Sigmoid colon (tissue), 7 donors: ENCODE measurements at places on chromosomes 11 and 22. TPM values are rescaled to one million over a fixed set of nuclear protein-coding genes. Genes with fewer than 3 reads are reported as not detected.

GRCh38 chr11:112285841-112286311 is 25.2 kb upstream of the PLET1 start:
- DNase-seq, result no peak

DNA sequence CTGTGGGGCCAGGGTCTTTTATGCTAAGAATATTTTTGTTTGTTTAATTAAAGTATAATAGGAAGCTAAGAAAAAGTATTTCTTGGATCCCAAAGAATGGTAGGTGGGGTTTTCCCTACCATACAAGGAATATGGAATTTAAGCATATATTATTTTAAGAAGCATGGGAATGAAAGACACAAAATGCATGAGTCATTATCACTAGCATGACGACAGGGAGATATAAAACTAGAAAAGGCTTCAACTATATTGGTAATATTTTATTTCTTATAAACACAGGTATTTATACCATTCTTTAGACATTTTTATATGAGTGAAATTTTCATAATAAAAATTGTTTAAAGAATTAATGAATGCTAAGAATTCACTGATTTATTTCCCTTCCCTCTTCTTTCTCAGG is 39.3 kb upstream of the SOX6 start:
- no peak for DNase-seq

- no peak for DNase-seq
These were observed 18.9 kb downstream of the MYRF start for GRCh38 chr11:61771195-61771894.

OR52H1 gene
- 1.5 TPM for total RNA-seq

- DNase-seq, result no peak
These were observed 5.6 kb upstream of the TIRAP start for GRCh38 chr11:126277322-126277721.

DNA sequence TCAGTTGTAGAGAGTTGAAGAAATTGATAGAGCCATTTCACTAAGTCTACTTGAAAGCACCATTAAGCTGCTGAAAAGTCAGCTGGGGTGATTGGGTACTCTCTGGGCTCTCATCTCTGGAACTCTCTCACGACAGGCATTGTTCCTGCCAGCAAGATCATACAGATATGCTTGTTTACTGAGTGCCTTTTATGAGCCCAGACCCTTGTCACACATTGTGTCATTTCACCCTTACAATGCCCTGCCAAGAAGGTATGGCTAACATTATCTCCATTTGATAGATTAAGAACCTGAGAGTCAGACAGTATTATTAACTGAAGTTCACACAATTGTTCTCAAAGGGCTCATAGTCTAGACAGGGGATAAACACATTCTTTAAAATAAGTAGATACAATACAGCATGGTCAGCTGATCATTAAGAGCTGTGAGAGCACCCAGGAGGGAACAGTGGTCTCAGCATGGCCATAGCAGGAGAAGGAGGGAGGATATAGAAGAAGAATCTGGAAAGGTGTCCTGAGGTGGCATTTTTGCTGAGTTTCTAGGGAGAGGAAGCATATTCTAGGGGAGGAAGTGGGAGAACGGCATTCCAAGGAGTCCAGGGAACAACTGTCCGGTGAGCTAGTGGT is 580.5 kb downstream of the INSC start:
- DNase-seq, result no peak

DNA sequence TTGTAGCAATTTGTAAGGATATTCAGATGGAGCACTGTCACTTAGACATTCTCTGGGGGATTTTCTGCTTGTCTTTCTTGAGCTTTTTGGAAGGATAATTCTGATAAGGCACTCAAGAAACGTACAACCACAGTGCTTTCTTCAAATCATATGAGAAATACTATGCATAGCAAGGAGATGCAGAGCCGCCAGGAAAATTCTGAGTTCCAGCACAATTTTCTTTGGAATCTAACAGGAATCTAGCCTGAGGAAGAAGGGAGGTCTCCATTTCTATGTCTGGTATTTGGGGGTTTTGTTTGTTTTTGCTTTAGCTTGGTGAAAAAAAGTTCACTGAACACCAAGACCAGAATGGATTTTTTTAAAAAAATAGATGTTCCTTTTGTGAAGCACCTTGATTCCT is 9.9 kb downstream of the PRSS23 start:
- no peak for DNase-seq

DNA sequence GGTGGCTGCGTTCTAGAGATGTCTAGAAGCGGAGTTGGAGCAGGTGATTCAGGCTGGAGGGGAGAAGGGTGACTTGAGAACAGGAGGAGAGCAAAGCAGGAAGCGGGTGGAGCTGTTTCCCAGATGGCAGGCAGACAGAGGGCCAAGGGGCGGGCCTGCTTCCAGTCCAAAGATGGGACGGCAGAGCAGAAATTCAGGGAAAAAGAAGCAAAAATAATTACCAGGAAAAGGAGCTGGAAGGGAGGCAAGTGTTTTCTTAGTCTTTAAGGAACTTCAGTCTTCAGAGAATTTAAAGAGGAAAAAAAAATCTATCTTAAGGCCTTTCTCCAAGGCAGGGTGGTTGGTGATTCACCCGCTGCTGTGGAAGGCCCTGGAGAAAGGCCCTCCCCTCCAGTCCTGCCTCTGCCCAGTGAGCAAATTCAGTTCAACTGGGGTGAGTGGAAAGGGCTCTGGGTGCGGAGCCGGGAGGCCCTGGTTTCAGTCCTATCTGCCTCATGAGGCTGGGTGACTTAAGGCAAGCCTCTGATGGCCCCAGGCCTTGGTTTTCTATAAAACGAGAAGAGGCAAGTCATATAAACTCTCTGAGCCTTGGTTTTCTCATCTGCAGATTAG is 4.5 kb upstream of the CREB3L1 start:
- DNase-seq, result peak; percentile 85

- no peak for DNase-seq
These were observed 15.6 kb downstream of the ELFN2 start for GRCh38 chr22:37411655-37412054.

DNA sequence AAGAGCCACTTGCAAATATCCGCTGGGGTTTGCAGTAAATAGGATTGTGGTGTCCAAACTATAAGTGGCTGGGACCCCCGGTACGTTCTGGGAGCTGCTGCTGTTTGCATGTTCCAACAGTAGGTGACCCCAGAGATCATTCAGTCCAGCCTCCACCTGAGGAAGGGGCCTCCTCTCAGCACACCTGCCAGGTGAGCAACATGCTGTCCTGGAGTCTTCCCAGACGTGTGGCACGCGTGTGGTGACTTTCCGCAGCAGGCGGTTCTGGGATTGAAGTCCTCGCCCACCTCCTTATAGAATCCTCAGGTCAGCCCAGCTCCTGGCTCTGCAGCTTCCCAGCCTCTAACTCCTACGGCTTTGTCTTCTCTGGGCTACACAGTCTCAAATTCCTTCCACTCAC is 6.7 kb downstream of the P2RX3 start:
- DNase-seq, result no peak

DNA sequence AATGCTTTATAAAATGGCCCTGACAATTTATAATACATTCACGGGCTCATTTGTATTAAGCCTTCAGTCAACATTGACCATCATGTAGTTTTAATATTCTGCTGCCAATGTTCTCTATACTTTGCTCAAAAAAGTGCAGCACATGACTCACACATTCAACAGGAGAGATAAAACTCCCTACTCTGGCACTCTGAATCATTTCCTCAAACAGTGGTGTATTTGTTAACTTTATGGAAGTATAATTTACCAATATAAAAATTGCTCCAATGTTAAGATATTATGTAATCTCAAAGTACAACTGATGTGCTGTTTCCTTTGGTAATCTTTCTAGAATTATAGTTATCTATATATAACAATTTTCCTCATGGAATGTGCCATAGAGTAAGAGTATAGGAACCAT is 39.9 kb downstream of the MAML2 start:
- DNase-seq, result no peak

GRCh38 chr11:15649371-15650104 is 534.8 kb downstream of the INSC start:
- no peak for DNase-seq

DNA sequence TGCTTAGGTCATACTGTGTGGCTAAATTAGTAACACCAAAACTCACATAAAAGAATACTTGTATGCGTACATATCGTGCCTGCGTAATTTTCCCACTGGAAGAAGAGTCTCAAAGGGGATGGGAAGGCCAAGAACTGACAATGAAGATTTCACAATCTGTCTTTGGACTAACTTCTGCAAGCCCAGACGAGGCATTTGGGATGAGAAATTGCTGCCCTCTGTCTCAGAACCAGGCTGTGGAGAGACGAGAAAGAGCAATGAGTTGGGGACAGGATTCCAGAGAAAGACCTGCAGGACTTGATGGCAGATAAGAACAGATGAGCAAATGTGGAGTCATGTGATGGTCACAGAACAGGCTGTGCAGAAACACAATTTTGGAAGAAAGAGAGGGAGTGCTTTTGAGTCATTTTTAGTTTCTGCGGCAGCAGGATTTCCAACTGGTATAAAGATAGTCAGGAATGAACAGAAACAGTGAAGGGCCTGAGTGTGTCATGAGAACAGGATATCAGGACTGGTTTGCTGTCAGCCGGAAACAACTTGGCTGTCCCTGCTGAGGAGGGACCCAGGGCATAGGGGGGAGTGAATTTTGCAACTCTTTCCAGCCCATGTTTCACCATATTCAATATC is 82.7 kb upstream of the CTSC start:
- no peak for DNase-seq

- DNase-seq, result no peak
These were observed 180.4 kb upstream of the B3GAT1 start for GRCh38 chr11:134592391-134592990.

DNA sequence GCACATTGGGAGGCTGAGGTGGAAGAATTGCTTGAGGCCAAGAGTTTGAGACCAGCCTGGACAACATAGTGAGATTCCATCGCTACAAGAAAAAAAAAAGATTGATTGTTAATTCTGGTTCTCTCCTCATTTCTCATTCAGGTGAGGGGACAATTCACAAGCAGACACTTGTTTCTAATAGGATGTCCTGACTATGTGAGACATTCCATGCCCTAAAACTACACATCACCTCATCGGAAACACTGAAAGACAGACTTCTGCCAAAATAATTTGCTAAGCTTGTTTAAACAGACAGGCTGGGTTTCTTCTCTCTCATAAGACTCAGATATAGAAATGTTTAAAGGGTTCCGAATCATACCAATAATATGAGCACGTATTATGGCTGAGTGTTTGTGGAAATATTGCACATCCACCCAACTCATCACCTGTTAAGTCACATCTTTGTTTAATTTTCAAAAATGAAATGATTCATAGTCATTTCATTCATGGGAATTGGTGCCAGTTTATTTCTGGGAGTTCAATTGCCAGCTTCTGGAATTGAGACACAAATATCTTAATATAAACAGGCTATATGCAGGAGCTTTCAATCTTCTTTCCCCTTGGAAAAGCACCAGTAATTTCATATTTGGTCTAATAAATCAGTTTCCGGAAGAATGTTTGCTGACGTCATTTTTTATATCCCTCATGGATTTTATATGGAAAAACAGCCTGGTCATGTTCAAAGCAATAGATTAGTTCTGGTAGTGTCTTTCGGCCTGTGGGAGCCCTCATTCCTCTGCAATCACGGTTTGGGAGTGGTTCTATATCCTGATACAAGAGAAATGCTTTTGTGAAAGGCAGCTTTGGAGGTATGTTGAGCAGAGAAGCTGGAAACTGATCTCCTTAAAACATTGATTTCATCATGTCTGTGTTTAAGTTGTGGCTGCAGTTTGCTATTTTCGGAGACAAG is 87.0 kb downstream of the BDNF start:
- no peak for DNase-seq

BATF2 gene
- total RNA-seq, result 4.7 TPM

- DNase-seq, result no peak
These were observed at the start of gene WNT11 for GRCh38 chr11:76206327-76207081. Gene WNT11 (minus strand): TSS chr11:76206502. CDS start chr11:76206407, 95 bp downstream.

DNA sequence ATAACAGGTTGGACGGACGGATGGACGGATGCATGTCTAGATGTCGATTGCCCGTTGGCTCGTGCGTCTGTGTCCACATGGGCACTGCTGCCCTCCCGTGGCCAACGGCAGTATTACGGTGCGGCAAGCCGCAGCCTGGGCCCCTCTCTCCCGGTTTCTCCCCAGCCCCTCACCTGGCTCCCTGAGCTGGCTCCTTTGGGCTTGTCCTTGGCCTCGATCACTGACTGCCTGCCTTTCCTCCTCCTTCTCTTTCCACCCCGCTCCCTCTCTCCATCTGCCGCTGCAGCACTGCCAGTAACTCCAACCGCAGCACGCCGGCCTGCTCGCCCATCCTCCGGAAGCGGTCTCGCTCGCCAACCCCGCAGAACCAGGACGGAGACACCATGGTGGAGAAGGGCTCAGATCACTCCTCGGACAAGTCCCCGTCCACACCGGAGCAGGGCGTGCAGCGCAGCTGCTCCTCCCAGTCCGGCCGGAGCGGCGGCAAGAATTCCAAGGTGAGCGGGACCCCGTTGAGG is 77.3 kb downstream of the SCN3B start:
- no peak for DNase-seq

GRCh38 chr11:28090052-28090749 is 17.8 kb downstream of the KIF18A start:
- DNase-seq, result no peak

HPX gene
- not detected for total RNA-seq

OR10A2 gene
- total RNA-seq, result not detected

MMP7 gene
- not detected for total RNA-seq

VEGFB gene
- 96.0 TPM for total RNA-seq

DNA sequence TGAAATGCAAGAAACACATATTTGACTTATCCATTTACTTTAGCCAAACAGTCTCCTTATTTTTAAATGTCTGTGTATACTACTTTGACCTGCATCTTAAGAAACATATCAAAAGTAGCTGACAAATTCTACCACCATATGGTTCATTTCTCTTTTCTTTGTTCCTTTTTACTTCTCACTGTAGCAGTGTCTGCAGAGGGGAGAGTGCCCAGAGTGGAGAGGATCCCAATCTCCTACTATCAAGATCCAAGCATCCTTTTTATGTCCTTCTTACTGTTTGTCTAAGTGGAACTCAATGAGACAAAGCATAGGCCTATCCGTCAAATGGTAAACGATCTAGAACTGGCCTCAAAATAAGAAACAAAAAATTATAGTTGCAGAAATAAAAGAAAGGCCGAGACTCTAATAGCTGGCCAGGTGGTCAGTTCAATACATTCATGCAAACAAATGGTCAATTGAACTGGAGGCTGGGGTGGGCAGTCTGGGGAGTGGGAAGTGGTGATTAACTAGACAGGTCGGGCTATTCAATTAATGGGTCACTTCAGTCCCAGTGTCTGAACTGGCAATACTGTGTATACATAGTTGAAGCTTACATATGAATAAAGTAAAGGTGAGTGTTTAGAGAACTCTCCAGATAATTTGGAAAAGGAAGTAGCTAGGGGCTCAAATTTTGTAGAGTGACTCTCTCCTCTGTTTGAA is 149.1 kb downstream of the MAML2 start:
- no peak for DNase-seq

DNA sequence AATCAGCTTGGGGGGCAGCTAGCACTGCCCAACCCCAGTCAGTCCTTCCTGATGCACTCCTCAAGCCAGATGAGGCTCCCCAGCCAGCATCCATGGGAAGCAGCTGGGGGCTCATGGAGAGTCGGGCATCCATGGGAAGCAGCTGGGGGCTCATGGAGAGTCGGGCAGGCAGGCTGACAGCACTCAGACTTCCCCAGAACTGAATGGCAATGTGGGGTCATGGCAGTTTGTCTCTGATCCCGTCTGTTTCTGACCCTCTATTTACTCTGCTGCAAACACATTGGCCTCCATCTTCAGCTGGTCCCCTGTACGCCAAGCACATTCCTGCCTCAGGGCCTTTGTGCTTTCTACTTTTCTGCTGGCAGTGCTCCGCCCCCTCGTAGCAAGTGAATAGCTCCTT is 314.8 kb downstream of the NTM start:
- DNase-seq, result no peak
